ENCODE measurements at places on chromosomes 4 and X.

- peak; percentile 52 for DNase-seq
These were observed 184.2 kb downstream of the KDR start for GRCh38 chr4:54940996-54941865.

GRCh38 chr4:123618606-123619005, 222.0 kb downstream of the SPRY1 start:
- DNase-seq, result no peak

- no peak for DNase-seq
These were observed 112.3 kb upstream of the IL15 start for GRCh38 chr4:141524116-141524515.

- no peak for DNase-seq
These were observed 27.6 kb downstream of the MORF4L2 start for GRCh38 chrX:103658681-103659433.
